ENCODE measurements at places on chromosomes 13 and 19.

DNA sequence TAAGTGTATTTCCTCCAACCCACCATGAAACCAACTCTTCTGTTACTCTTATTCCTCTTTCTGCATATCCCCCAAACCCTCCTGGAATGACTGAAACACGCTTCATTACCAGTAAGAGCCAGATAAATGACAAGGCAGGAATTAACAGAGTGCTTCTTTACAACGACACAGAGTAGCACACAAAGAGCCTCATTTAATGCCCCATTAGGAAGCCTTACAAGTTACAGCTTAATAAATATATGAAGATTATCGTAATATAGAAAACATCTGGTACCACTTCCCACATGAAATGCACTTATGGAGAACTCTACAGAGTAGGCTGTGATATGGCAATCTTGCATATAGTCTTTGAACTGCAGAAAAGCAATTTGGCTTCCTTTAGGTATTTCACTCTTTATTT lies 116.8 kb downstream of the ENOX1 start:
- DNase-seq: no peak

GRCh38 chr19:14441041-14441938 lies 8.2 kb downstream of the PKN1 start:
- no peak for DNase-seq

DNA sequence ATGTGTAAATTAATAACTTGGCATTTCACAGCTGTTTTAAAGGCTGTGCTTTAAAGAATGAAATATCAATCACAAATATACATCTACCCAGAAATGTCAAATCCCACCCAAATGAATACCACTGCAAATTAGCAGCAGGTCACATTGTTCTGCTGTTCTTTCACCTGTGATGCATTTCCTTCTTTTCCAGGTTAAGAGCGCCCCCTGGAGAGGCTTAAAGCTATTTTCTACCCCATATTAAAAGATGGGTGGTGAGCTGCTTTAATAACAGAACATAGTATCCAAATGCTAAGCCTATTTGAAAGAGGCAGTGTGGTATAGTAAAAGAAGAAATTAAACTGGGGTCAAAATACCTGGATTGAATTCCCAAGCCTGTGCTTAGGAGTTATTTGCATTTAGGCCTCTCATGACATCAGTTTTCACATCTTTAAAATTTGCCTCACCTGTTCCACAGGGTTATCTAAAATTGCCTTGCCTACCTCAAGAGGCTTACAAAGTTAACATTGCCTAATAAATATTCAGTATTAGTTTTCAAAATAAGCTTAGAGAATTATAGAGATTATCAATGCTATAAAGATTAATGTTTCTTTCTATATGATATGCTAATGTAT lies 396.9 kb upstream of the SLITRK5 start:
- peak; percentile 52 for DNase-seq

DNA sequence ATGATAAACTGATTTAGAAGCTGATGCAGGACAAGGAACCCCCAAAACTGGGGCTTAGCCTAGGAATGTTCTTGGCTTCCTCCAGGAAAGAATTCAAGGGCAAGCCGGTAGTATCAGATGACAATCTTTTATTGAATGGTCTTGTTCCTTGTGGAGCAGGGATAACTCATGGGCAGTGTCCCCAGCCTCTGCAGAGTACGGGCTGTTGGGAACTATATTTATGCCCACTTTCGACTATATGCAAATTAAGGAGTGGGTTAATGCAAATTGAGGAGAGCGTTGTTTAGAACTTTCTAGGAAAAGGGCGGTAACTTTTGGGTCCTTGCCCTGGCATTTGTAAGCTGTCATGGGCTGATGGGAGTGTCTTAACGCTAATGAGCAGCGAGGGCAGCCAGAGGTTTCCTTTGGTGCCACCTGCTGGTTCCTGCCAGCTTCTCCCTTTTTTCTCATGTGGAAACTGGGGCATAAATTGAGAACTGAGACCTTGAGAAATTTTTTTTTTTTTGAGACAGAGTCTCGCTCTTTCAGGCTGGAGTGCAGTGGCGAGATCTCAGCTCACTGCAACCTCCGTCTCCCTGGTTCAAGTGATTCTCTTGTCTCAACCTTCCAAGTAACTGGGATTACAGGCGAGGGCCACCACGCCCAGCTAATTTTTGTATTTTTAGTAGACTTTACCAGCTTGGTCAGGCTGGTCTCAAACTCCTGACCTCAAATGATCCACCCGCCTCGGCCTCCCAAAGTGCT lies 79.4 kb upstream of the ABCC4 start:
- peak; percentile 86 for DNase-seq

DNA sequence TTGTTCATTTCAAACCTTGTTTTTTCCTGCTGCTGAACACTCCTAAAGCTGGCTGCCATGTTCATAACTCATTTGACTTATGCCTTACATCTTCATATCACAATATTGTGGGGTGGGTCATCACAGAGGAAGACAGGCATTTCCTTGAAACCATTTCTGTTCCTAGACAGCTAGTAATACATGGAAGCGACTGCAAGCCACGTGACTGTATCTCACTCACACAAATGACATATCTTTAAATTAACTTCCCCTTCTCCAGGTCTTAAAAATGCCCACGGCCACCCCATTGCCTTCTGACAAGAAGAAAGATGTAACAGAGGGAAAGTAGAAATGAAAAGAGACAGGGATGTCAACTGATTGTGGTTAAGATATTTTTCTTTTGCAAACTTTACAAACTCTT lies 236.8 kb downstream of the LMO7 start:
- no peak for DNase-seq

DNA sequence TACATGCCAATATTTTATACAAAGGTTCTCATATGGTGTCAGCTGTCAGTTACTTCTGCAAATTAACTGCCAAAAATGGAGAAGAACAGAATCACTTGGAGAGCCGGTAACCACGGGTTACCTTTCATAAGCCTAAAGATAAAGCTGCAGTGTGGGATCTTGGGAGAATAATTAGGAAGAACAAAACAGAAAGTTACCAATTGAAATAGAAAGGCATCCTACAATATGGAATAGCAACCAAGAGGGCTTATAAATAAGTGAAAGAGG lies 74.2 kb downstream of the TSHZ3 start:
- no peak for DNase-seq

DNA sequence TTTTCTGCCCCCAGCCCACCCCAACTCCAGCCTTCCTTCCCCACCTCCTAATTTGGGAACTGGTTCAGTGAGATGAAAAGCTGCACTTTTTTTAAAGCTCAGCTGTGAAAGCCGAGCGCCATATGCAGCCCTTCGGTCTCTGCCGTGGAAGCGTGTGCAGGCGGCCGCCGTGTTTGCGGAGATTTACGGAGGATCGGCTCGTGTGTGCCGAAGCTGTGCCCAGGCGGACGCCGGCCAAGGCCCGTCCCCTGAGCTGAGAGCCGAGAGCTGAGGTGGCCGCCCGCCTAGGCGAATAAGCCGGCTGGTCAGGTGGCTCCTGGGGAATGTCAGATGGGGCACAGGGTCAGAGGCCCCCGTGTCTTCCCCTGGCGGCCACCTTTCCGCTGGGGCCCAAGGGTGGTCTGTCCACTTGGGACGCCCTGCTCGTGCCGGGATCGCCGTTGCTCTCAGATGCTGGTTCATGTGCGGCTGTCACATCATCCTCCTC lies 78.7 kb downstream of the ZNF536 start:
- no peak for DNase-seq

GRCh38 chr19:2529473-2529918 lies 53.6 kb downstream of the GADD45B start:
- no peak for DNase-seq
